ENCODE measurements at places on chromosomes 13 and 19.

- no peak for DNase-seq
These were observed 14.6 kb downstream of the CCDC122 start for GRCh38 chr13:43864921-43865320.

DNA sequence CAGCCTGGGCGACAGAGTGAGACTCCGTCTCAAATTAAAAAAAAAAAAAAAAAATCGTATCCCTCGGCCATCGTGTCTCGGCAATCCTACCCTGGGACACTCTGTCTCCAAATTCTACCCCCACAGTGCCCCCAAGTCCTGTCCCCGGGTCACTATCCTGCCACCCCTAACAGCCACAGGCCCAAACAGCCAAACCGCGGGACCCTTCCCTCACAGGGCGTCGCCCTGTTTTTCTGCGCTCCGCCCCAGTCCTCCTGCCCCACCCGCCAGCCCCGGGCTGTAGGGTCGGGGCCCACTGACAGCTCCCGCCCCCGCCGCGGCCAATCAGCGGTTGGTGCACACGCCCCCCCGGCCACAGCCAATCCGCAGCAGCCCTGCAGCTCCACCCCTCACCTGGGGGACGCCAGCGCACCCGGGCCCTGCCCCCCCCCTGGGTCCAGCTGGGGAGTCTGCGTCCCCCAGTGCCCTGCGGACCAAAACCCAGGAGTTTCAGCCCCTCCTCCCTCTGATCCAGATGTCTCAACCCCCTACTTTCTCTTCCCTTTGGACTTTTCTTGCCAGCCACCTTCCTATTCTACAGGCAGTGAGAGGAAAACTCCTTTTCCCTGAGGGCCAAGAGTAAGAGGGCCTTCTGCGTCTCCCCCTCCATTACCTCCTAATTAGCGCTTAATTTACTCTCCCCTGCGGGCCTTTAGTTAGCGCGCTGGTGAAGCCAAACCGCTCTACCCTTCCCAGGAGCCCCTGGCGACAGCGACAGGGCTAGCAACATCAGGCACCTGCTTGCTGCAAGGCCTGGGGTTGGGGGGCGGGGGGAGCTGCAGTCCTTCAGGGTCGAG is 1.5 kb upstream of the BCAT2 start:
- DNase-seq, result no peak

- no peak for DNase-seq
These were observed 27.9 kb downstream of the C13orf46 start for GRCh38 chr13:113945857-113946408.

DNA sequence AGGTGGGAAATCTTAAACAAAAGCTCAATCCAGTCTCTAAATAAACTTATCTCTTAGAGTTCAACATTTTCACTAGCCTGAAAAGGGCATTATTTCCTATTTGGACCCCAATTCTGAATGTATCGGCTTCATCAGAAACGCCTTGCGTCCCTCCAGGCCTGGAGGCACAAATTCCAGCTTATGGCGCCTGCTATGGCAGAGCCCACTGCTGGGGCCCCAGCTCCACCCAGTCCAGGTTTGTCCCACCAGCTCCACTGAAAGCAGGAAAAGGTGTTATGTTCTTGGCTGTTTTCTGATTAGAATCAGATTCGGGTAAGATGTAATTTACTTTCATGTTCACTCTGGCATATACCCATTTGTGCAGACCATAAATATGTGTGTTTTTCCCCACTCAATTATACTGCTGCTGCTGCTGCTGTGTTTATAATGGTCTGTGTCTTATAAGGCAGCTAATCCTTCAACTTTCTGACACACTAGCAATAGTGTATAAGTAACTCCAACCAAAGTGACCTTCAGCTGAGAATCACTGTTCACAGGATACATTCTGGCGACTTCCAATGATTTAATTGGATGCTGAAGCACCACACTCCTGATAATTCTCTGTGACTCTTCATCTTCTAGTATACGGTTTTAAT is 6.4 kb downstream of the IRS2 start:
- DNase-seq, result no peak

All from NCI-H446 treated with DMSO at 0.1 percent for 48 hours (cell line).